Smooth muscle cell of the umbilical artery (primary cell): ENCODE measurements at places on chromosomes 5 and 9. TPM values are rescaled to one million over a fixed set of nuclear protein-coding genes. Genes with fewer than 3 reads are reported as not detected.

Gene FAM153A
- total RNA-seq, result not detected in 2 replicates

Gene PCDHB6
- 0.14 and 0.30 TPM in 2 replicates for total RNA-seq

Gene FBP1
- not detected in 2 replicates for total RNA-seq

Gene FAM120A
- 87.3 and 159 TPM in 2 replicates for total RNA-seq

Gene ANKH
- 26.1 and 33.0 TPM in 2 replicates for total RNA-seq

Gene RFX3
- 3.9 and 6.1 TPM in 2 replicates for total RNA-seq

Gene PCDHB13
- 0.28 and 0.89 TPM in 2 replicates for total RNA-seq

Gene PCDHA9
- under 0.01 and 0.09 TPM in 2 replicates for total RNA-seq

Gene SVEP1
- 9.2 and 15.4 TPM in 2 replicates for total RNA-seq

Gene TAF11L5
- not detected in 2 replicates for total RNA-seq

Gene F12
- total RNA-seq, result 0.51 and 0.89 TPM in 2 replicates

Gene CCL28
- total RNA-seq, result 0.59 and 1.5 TPM in 2 replicates

Gene IRX1
- not detected in 2 replicates for total RNA-seq

Gene PCDH1
- total RNA-seq, result 0.60 and 0.89 TPM in 2 replicates

Gene TAS2R1
- not detected in 2 replicates for total RNA-seq

Gene HTR4
- not detected in 2 replicates for total RNA-seq

Gene WHRN
- total RNA-seq, result 2.3 and 2.7 TPM in 2 replicates

Gene RUSC2
- 22.6 and 44.1 TPM in 2 replicates for total RNA-seq

Gene TTC39B
- total RNA-seq, result 10.9 and 13.1 TPM in 2 replicates
